ENCODE measurements at places on chromosomes 12 and 14.

- DNase-seq: no peak
Observed at GRCh38 chr12:67442896-67443295, 173.7 kb downstream of the CAND1 start.

- DNase-seq: no peak
Observed at GRCh38 chr12:53809005-53809404, 57.2 kb upstream of the CISTR start.

GRCh38 chr12:112183141-112184021 lies 58.0 kb downstream of the TRAFD1 start:
- DNase-seq: no peak

GRCh38 chr14:45728434-45729225 lies 475.6 kb upstream of the MIS18BP1 start:
- no peak for DNase-seq

DNA sequence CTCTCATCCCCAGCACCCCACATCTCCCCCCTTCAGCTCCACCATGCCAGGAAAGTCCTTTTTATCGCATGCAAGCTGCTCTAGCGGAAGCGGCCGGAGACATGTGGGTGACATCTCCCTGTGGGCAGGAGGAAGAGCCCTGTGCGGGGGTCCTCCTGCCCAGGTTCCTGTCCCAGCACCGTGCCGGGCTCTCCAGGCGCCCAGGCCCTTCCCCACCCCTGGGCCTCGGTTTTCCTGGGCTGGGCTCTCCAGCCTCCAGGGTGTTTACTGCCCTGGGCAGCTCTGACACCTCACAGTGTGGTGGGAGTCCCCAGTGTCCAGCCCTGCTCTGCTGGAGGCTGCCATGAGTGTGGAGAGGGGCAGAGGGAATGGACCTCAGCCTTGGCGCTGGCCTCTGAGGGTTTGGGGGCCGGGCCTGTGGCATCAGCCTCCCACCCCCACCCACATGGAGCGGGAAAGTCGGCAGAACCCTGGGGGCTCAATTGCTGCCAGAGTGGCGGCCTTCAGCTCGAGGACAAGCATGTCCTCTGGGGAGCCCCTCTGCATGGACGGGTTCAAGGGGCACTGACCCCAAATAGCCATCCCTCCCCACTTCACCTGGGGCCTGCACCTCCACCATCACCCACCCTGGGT lies 16.9 kb downstream of the ASPG start:
- no peak for DNase-seq

DNA sequence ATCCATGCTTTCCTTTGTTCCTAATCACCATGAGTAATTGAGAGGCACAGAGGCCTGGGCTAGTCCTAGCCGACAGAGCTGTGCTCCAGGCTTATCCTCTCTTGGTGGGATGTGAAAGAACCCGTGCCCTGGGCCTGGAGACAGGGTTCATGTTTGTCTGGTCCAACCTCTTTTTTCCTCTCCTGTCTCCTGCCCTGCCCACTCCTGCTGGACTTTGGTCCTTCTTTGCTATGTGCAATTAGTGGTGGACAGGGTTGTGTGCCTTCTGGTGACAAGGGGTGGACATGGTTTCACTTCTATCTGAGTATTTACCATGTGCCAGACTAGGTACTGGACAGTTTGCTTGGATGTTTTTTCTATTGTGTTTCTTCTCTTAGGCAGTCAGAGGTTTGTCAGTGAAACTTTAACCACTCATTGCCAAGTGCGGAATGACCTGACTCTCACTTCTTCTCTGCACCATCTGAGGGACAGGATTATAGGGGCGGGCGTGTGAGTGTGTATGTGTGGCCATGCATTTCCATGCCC lies 126.1 kb downstream of the SMOC1 start:
- peak; percentile 24 for DNase-seq

DNA sequence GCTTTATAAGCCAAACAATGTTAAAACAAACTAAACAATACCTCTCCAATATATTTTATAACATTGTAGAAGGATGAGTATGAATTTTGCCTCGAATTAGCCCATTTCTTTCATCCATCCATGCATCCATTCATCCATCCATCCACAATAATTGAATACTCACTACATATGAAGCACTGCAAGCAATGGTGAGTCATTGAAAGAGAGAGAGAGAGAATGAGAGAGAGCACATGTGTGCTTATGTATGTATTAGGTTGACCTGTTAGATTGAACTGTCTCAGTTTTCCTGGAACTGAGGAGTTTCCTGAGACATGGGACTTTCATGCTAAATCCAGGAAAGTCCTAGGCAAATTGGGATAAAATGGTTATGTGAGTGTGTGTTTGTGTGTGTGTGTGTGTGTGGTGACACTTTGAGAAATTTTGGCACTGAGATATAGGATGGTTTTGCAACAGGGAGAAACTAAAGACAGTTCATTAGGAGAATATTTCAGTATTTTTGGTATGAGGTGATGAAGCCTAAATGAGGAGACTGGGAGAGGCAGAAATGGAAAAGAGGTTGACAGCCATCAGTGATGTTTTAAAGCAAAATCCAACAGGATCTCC lies 98.4 kb downstream of the C12orf75 start:
- DNase-seq: no peak

DNA sequence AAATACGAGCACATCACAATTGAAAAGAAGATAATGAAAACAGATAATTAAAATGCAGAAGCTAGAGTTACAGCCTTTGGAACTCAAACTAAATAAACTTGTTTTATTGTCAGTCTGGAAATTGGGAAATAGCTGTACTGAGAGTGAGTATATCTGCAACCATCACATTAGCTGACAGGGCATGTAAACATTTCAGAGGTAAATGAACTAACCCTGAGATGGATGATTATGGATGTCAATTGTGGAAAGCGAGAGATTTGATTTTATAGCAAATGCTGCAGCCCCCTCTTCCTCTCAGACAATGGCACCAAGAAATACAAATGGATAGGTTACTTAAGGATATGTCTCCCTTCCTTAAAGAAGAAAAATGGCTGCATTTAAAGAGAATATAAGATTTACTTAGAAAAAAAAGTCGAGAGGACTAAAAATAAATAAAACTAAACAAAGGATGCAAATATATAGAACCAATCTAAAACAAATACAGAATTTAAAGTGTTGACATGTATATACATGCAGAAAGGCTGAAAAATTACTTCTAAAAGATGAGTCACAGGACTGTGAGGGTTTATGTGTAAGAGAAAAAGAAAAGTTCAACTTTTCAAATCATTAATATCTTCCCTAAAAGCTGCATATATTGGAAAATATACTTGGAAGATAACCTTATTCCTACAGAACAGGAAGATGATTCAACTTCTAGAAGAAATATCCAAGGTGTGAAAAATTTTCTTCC lies 120.3 kb upstream of the FLRT2 start:
- no peak for DNase-seq

DNA sequence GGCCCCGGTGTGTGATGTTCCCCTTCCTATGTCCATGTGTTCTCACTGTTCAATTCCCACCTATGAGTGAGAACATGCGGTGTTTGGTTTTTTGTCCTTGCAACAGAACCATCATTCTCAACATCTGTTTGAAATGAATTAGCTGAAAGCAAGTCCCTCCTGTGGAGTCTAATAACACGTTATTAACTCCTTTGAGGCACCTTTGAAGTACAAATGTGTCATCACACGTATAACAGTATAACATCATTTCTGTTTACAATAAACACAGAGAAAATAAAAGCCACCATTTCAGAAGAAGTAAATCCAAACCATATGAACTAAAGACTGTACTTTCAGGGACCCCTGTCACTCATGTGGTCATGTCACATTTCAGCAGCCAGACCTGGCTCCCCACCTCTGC lies 198.5 kb downstream of the STXBP6 start:
- peak; percentile 77 for DNase-seq

- no peak for DNase-seq
Observed at GRCh38 chr14:92160619-92161018, 38.9 kb downstream of the CPSF2 start.

GRCh38 chr12:53991077-53991460 lies 6.1 kb downstream of the HOXC10 start:
- peak; percentile 70 for DNase-seq

- DNase-seq: peak; percentile 99
Observed at GRCh38 chr12:96070670-96071279, 35.4 kb upstream of the LTA4H start.

DNA sequence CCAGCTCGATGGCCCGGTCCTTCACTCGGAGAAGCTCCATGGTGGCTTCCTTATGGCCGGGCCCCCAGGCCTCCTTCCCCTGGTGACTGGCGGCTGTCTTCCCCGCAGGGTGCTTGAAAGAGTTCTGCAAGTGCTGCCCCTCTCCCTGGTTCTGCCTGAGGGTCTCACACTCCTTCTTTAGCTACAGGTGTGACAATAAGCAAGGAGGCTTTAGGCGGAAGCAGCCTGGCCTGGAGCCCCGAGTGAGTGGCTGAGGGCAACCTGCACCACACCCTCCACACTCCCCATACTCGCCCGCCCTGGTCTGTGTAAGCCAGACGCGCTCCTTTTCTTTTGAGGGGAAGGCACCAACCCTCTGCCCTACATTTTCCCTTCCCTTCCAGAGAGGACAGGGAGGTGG lies 62.5 kb upstream of the GPR68 start:
- DNase-seq: no peak

- peak; percentile 13 for DNase-seq
Observed at GRCh38 chr12:43585676-43586075, 33.7 kb upstream of the ADAMTS20 start.

DNA sequence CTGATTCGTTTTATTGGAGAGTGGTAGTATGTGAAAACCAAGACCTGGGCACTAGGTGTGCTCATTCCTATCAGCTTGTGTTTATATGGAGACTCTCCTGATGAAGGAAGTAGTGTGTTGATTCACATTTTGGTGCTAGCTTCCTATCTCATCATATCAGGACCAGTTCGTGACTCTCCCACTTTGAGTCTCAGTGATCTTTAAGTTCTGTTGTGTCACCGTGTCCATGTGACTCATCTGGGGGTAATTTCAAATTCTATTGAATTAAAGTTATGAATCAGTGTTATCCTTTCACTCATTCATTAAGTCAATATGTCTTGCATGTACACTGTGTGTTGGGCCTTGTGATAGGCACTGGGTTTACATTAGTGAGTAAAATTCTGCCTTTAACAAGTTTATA lies 180.2 kb downstream of the CACNA1C start:
- no peak for DNase-seq

- DNase-seq: peak; percentile 37
Observed at GRCh38 chr12:83573671-83574070, 887.0 kb downstream of the TMTC2 start.

GRCh38 chr12:30138483-30138882 lies 354.7 kb upstream of the TMTC1 start:
- no peak for DNase-seq

DNA sequence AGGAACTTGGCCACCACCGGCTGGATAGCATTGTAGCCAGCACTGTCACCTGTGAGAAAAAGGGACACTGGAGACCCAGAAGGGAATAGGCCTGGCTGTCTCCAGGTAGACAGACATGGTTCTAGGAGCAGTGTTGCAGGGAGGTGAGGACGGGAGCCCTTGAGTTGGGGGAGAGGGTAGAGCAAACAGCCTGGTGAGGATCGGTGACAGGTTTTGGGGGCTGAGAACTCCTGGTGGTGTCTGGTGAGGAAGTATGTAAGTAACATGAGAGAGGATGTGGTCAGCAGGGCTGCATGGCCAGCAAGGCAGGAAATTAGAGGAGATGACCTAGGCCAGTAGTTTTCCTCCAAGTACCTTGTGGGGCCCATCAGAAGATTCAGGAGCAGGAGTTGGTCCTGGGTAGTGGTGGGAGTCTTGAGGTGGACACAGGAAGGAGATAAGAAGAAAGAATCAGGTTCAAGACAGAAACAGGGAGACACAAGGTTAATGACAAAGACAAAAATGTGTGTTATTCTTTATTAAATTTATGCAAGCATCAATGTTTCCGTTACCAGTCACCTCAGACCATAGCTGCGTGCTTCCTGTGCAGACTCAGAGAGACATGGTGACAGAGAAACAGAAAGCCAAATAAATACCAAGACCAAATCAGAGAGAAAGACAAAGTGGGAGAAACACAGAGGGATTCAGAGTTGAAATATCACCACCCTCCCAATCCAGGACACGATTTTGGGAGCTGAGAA lies at the start of gene ARHGAP9:
TSS of gene ARHGAP9 (minus strand) at position 491 of the 740 bp plus-strand sequence. CDS start at position 31, 460 bp downstream.
- no peak for DNase-seq

- peak; percentile 47 for DNase-seq
Observed at GRCh38 chr14:99566009-99566389, 38.0 kb downstream of the CCDC85C start.

DNA sequence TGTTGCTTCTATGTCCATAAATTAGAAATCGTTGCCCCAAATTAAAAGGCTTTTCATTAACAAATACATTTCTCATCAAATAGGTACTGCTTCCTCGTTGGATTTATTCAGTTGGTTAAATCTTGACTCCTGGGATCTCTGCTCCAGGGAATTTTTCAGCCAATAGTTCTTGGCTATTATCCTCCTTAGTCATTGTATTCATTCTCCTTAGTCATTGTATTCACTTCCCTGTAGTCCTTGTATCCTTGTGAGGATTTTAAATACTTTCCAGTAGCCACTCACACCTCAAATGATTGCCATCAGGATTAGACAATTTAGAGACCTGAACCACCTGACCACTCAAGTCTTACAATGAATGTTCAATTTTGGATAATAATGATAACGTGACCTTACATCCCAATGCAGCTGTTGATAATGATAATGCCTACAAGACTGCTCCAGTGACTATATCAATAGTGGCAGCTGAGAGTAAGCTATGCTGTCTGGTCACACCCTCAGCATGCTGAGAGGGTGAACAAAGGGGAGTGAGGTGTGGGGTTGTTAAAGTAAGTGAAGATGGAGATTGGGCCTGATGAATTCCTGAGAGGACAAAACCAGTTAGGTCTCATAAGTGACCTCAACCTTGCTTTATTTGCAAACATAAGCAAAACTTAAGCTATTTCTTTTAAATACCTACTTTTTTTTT lies 193.7 kb upstream of the RTL1 start:
- peak; percentile 21 for DNase-seq

GRCh38 chr12:52867152-52867551 lies 18.4 kb upstream of the KRT78 start:
- DNase-seq: no peak

GRCh38 chr14:101476916-101477553 lies 84.3 kb upstream of the DIO3 start:
- peak; percentile 10 for DNase-seq

DNA sequence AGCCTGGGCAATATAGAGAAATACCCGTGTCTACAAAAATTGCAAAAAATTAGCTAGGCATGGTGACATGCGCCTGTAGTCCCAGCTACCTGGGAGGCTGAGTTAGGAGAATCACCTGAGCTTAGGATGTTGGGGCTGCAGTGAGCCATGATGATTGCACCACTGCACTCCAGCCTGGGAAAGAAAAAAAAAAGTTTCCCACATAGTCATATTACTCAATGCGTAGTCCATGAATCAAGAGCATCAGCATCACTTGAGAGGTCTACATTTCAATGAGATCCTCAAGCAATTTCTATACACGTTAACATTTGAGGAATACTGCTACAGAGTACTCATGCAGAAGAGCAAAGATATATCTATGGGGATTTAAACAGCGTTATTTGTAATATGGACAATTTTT lies 5.2 kb upstream of the LRRC23 start:
- no peak for DNase-seq

GRCh38 chr12:40158592-40159111 lies 52.8 kb upstream of the SLC2A13 start:
- DNase-seq: peak; percentile 2

GRCh38 chr12:91142221-91142631 lies 30.9 kb upstream of the LUM start:
- DNase-seq: no peak
